Right cardiac atrium (tissue), 5 donors: ENCODE measurements at places on chromosomes 1 and 21. TPM values are rescaled to one million over a fixed set of nuclear protein-coding genes. Genes with fewer than 3 reads are reported as not detected.
A peak's percentile ranks its signal among the peaks of the same experiment; 100 is the strongest.

DNA sequence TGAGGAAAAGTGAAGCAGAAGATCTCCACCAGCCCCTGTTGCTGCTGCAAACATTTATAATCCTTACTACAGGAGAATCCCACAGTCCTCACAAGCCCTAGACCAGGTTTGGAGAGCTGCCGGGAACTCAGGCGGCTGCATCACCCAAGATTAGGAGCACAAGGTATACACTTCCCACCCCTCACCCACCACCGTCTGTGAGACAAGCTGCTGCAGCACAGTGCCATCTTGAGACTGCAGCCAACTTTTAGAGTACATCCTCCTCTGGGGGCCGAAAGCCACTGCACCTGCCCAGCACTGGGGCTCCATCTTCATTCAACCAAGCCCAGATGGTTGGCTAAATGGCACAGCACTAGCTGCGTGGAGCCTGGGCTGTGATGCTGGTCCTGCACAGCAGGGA, 13.8 kb downstream of the OLFML3 start:
- no peak for DNase-seq

GRCh38 chr1:85153149-85153891, 47.5 kb downstream of the SYDE2 start:
- no peak for DNase-seq

- no peak for DNase-seq
These were observed 19.8 kb downstream of the SPRTN start for GRCh38 chr1:231357831-231358354.

The YOD1 gene
- 5.0 TPM for total RNA-seq

The GPR37L1 gene
- total RNA-seq, result 0.21 TPM

The ELF3 gene
- not detected for total RNA-seq

- DNase-seq, result peak; percentile 83
These were observed 33.8 kb upstream of the RPL11 start for GRCh38 chr1:23657659-23658275.

DNA sequence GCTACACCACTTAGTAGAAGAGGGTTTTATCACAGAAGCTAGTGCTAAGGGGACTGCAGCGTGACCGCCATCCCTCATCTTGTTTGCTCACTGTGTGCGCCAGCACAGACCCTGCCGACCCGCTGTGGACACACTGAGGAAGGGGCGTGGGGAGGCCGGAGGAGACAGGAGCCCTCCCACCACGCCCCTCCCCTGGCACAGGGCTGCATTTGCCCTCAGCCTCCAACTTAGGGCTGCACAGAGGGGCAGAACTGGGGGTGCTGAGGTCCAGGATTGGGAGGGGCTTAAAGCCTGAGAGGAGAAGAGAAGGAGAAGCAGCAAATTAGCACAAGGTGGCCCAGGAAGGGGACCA, 37.2 kb downstream of the RRP1 start:
- DNase-seq, result no peak

The KRTAP19-3 gene
- not detected for total RNA-seq

The LHX8 gene
- not detected for total RNA-seq

GRCh38 chr1:67674260-67675011, 10.6 kb upstream of the GADD45A start:
- DNase-seq, result peak; percentile 34

DNA sequence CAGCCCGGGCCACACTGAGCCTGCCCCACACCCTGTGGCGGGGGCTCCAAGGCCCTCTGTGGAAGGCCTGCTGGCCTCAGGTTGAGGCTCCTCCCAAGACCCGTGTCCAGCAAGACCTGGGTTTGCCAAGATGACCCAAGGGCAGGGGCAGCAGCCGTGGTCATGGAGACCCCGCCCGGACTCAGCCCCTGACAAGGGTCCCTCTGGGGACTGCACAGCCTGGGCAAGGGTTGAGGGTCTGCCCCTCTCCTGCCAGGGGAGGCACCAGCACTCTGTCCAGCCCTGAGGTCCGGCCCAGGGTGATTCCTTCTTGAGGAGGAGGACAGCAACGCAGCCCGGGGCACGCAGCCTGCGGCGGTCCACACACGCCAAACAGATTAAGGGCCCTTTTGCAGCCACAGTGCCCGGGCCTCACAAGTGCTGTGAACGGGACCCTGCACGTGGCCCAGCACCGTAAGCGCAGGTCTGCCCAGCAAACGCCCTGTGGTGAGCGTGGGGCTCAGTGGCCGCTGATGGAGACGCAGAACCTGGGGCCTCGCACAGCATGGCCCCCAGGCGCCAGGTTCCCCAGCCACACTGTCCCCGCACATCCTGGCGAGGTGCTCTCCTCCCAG, 3.4 kb downstream of the SPATC1L start:
- no peak for DNase-seq

DNA sequence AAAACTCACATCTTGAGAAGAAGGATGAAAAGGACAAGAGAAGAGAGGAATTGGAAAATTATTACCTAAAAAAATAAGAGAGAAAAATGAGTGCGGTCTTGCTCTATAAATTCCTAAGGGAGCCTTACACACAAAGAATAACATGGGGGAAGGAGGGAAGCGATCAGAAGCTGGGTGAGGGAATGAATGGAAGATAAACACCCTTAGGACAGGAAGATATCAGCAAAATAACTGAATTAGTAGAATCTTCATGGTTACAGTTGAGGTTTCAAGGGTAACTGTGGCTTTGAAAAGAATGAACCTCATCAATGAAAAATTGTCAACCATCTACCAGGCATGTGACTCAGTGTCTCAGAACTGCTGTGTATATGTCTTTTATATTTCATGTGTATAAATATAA, 192.5 kb upstream of the FOXD3 start:
- no peak for DNase-seq

- no peak for DNase-seq
These were observed 2.9 kb upstream of the GPR25 start for GRCh38 chr1:200869753-200870391.

GRCh38 chr1:86138746-86139145, 17.8 kb downstream of the COL24A1 start:
- no peak for DNase-seq

The RASAL2 gene
- 34.3 TPM for total RNA-seq

- DNase-seq, result peak; percentile 97
These were observed 29.1 kb upstream of the A3GALT2 start for GRCh38 chr1:33349778-33350610.

The LCE6A gene
- not detected for total RNA-seq

- DNase-seq, result no peak
These were observed 3.6 kb upstream of the NAV1 start for GRCh38 chr1:201535046-201535918.

DNA sequence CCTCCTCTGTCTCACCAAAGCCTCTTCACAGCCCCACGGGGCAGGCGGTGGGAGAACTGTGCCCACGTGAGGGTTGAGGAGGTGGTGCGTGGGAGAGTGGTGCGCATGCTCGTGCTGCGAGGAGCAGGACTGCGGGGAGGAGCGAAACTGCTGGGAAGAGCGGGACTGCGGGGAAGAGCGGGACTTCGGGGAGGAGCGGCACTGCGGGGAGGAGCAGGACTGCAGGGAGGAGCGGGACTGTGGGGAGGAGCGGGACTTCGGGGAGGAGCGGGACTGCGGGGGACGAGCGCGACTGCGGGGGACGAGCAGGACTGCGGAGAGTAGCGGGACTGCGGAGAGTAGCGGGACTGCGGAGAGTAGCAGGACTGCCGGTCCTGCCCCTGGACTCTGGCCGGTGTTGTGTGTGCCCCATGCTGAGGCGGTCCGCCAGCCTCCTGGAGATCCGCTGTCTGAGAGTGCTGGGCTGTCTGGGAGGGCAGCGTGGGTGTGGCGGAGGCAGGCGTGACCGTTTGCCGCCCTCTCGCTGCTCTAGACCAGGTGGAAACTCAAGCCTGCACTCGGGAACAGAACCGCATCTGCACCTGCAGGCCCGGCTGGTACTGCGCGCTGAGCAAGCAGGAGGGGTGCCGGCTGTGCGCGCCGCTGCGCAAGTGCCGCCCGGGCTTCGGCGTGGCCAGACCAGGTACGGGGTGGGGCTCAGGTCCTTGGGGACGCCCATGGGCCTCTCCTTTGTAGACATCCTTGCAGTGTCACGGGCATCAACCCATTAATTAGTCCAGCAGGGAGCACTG, 24.6 kb downstream of the TNFRSF1B start:
- DNase-seq, result no peak

GRCh38 chr1:157157501-157158190, 19.5 kb upstream of the ETV3 start:
- DNase-seq, result no peak

DNA sequence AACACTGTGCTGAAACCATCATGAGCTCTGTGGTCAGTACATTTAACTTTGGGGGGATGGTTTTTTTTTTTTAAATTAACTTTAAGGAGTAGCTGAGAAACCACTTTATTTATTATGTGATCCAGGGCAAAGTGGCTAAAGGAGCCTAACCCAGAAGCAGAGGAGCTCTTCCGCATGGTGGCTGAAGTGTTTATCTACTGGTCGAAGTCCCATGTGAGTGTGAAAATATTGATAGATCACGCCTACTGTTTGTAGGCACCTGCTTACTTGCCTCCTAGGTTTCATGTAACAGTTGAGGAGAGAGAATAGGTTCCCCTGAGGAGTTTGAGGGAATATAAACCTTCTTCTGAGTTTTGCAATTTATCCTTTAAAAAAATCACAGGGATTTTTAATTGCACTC, 181.4 kb downstream of the ZP4 start:
- no peak for DNase-seq

- DNase-seq, result no peak
These were observed 63.9 kb upstream of the VAV3 start for GRCh38 chr1:108028841-108029388.

GRCh38 chr1:166167572-166167925, 748 bp upstream of the FAM78B start:
- no peak for DNase-seq

DNA sequence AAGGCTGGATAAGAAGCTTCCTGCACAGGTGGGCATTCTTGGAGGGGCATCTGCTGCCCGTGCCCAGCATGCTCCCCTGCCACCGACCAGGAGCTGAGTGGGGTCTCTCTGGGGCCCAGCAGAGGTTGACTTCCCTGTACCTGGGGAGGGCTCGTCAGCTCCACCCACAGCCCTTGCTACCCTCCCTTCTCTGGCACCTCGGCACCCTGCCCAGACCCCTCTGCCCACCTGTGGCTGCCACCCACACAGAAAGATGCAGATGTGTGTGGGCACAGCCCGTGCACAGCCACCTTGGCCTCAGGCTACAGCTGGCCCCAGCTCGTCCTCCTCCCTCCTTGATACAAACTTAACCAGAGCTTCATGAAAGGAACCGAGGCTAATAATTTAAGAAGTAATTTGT, 241.2 kb upstream of the VAMP3 start:
- no peak for DNase-seq

The DEGS1 gene
- total RNA-seq, result 74.0 TPM

The PAQR6 gene
- 1.5 TPM for total RNA-seq

- DNase-seq, result no peak
These were observed 574.0 kb downstream of the KCNT2 start for GRCh38 chr1:196034080-196034706.

GRCh38 chr1:32695098-32695904, 7.3 kb downstream of the SYNC start:
- peak; percentile 94 for DNase-seq

The GCSAML gene
- not detected for total RNA-seq

DNA sequence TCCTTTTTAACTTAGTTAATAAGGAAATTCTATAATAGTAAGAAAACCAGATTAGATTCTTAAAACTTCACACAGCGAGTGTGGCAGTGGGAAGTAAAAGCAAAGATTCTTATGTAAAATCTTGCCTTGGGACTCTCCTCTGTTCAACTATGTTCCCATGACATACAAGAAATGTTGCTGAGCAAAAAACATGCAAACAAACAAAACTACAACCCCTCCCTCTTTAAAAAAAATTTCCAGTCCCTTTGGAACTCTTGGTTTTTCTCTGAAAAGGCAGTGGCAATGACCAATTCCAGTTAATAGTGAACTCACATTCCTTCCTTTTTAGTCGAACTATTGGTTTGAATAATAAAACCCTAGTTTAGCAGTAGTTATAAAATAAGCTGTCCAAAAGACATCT, 453.1 kb upstream of the ZRANB2 start:
- DNase-seq, result no peak

DNA sequence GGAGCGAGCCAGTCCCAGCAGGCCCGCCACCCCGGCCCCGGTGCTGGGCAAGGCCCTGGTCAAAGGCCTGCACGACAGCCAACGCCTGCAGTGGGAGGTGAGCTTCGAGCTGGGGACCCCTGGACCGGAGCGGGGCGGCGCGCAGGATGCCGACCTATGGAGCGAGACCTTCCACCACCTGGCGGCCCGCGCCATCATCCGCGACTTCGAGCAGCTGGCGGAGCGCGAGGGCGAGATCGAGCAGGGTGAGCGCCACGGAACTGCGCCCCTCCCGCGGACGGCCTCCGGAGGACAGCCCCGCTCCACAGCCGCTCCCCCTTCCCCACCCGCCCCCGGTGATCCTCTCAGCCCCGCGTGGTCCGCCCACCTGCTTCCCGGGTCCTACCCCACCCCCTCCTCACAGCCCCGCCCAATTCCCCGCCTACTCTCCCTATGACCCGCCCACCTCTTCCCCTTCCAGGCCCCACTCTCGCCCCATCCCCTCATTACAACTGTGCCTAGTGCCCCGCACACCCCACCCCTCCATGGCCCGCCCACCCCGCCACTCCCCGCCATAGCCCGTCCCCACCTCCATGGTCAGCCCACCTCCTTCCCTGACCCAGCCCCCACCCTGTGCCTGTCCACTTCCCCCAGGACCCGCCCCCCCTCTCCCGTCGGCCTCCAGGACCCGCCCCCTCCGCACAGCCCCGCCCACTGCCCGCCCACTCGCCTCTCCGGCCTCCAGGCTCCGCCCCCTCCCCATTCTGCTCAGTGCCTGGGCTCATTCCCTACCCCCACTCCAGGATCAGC, 52.7 kb downstream of the VWA5B1 start:
- peak; percentile 86 for DNase-seq

- no peak for DNase-seq
These were observed 149.4 kb downstream of the RERE start for GRCh38 chr1:8667869-8668594.

The MROH9 gene
- total RNA-seq, result 0.06 TPM

The ANGPTL3 gene
- total RNA-seq, result not detected

The IRF6 gene
- total RNA-seq, result 27.7 TPM

- DNase-seq, result no peak
These were observed 22.5 kb downstream of the FMO1 start for GRCh38 chr1:171270806-171271205.

DNA sequence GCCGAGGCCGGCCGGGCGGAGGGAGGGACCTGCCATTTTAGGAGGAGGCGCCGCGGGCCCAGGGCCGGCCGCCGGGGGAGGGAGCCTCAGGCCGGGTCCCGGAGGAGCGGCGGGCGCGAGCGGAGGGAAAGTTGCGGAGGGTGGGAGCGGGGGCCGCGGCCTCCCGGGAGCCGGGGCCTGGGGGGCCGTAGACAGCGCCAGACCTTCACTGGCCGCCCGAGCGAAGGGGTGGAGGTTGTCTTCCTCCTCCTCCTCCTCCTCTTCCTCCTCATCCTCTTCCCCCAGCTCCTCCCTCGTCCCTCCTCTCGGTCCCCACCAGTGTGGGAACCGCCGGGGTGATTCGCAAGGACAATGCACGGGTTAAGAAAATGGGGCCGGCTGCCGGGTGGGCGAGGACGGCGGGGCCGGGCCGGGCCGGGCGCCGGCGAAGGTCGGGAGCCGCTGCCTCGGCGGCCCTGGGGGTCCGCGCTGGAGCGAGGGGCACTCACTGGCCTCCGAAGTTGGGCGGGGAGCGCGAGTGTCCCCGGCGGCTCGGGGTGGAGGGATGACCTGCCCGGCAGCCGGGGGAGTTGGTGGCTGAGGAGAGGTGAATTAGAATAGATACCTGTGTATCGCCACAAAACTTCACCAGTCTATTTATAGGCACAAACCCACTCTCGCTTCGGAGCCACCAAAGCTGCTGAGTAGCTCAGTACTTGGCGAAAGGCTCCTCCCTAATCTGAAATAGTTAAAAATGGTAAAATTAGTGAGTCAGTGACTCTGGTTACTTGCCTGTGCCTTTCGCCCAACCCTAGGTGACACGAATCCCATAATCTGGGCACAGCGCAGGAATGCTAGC, 1.3 kb downstream of the DYRK1A start:
- DNase-seq, result peak; percentile 83

The CENPF gene
- 0.37 TPM for total RNA-seq
